ENCODE measurements at places on chromosomes 13 and 19.

- no peak for DNase-seq
Observed at GRCh38 chr19:5225486-5226345, 114.9 kb downstream of the PTPRS start.

- no peak for DNase-seq
Observed at GRCh38 chr13:89988206-89988605, 1359.3 kb upstream of the MIR17HG start.

DNA sequence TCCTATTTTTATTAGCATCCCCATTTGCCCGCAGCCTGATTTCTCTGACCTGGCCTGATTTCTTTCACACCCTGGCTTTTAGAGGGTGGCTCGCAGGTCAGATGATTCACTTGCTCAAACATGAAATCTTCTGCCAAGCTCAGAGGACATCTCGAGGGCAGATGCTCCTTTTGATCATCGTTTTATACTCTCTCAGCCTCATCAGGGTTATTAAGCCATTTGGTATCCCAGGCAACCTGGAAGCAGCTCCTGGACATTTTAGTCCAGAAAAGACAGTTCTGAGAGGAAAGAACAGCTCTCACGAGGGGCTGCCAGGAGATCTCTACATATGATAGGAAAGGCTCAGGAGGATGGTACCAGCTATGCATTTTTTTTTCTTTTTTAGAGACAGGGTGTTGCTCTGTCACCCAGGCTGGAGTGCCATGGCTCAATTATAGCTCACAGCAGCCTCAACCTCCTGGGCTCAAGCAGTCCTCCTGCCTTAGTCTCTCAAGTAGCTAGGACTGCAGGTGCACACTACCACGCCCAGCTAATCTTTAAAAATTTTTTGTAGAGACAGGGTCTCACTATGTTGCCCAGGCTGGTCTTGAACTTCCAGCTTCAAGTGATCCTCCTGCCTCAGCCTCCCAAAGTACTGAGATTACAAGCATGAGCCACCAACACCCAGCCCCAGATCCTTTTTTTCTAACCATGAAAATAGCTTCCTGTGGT, 165.4 kb downstream of the KATNAL1 start:
- no peak for DNase-seq

GRCh38 chr13:37534181-37534580, 64.4 kb downstream of the POSTN start:
- DNase-seq = no peak

DNA sequence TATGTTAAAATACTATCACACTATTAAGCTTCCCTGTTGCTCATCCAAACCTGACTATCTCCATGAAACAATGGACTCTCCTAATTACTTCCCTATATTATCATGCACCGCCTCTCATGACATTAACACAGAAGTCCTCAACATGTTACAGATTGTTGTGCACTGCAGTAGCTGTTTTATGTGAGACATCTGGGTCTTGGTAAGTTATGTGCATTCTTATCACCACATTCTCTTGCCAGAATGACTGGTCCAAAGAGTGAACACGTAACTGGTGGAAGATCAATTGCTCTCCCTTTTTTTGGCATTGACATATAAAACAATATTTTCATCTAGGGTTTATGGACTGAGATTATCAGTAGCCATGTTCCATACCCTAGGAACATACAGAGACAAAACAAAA, 59.4 kb downstream of the POSTN start:
- no peak for DNase-seq

- DNase-seq = no peak
Observed at GRCh38 chr19:12015753-12016116, 19.7 kb downstream of the ZNF433 start.

GRCh38 chr13:42116225-42116624, 67.8 kb downstream of the DGKH start:
- DNase-seq = no peak

GRCh38 chr13:74299721-74300120, 165.5 kb upstream of the KLF12 start:
- no peak for DNase-seq

- no peak for DNase-seq
Observed at GRCh38 chr19:34260771-34261173, 6.4 kb downstream of the GARRE1 start.
